Mesenteric fat pad (tissue), 1 donor: ENCODE measurements at places on chromosomes 5 and 9. TPM values are rescaled to one million over a fixed set of nuclear protein-coding genes. Genes with fewer than 3 reads are reported as not detected.

DNA sequence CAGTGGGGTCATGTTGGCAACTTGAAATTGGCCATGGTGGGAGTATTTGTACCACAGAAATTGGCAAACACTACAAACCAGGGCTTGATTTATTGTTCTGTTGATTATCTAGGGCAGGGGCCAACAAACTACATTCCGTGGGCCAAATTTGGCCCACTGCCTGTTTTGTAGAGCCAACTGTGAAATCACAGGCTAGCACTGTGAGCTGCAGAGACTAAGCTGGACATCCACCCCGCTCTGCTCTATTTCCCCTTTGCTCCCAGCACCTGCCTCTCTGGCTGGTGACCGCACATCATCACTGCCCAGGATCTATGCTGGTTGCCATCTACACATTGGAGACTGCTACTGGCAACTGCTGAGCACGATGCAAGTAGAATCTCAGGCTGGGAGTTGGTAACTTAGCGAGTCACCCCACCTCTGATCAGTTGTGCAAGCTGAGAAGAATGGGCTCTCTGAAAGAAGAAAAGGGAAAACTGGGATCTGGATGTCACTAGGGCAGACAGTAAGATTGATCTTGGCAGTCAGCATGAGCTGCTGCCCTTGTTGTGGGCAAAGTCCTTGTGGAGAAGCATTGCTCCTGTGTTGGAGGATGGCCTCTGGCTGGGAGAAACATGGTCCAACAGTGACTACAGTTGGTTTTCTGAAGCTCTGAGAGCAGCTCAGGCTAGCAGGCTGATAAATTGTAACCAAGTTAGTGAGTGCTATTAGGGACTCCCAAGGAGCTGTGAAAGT lies 144.7 kb upstream of the RAD23B start:
- no peak for DNase-seq

GRCh38 chr5:109927639-109928038 lies 237.9 kb downstream of the MAN2A1 start:
- no peak for DNase-seq

The PDCD1LG2 gene
- 3.6 TPM for total RNA-seq

The SPTAN1 gene
- total RNA-seq, result 361 TPM

DNA sequence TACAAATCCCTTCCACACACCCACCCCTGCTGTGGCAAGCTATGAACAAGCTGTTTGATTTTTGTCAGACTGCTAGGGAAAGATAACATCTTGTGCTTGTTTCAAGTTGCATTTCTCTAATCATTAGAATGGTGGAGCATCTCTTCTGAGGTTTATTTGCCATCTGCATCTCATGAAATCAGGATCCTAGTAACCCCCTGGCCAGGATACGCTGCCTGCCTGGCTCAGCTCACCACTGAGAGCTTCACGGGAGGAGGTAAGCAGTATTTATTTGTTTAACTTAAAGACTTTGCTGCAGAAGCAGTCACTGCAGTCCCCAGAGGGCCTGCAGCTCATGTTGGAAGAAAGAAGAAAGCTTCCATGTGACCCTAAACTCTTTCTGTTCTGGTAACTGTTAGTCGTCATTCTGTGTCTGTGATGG lies 83.3 kb upstream of the CXCL14 start:
- DNase-seq, result no peak

DNA sequence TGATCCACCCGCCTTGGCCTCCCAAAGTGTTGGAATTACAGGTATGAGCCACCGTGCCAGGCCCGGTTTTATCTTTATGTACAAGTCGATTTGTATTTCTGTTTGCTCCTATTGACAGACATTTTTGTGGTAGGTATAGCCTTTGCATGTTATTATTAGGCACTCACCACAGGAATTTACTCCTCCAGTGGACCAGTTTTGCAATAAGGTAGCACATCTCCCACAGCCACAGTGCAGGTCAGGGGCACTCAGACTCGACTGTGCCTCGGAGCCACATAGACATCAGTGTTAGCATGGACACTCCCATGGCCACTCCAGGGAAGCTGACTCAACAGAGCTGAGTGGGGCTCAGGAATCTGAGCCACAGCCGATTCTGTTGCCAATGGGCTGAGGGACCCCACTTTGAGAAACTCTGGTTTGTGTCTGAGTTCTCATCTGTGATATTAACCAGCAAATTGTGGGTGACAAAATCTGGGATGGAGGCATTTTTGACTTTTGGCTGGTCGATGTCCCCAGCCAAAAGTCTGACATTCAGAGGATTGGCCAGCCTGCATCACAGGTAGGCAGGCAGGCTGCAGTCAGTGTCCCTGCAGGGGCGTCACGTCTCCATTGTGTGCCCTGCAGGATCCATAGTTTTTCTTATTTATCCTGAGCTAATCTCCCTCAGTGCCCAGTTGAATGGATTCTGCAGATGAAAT lies 15.0 kb upstream of the SHB start:
- no peak for DNase-seq

- DNase-seq, result no peak
These were observed 1082.5 kb upstream of the WWC1 start for GRCh38 chr5:167208911-167209310.

DNA sequence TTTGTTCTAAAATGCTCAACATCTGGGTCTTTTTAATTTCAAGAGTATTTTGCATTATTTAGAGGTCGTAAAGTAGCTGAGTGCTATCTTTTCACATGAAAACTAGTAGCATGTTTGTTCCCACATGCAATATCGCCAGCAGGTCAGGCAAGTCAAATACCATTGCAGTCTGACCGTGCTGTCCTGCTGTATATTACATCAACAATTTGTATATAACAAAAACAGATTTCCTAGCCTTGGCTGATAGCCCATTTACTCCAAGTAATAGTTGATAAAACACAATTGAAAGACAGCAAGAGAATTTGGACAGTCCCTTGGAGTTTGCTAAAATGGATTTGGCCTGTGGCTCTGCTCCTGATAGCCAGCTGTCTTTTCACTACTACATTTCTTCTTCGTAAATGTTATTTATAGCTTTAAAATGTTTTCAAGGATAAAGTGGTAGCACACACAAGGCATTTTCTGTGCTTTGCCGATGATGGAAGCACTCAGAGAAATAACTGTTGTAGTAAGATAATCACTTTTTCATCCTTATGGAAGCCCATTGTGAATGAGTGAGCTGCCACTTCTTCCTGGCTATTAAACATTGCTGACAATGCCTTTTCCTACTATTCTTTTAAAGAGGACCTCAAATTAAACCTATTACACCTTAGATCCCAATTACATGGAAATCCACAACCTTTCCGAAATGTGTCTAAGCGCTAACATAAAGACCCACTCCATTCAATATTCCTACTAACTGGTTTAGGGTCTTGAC lies 992.1 kb downstream of the MAT2B start:
- no peak for DNase-seq

The BARHL1 gene
- not detected for total RNA-seq

GRCh38 chr9:92406477-92406876 lies 2.1 kb upstream of the OGN start:
- no peak for DNase-seq

The ZBTB26 gene
- total RNA-seq, result 2.9 TPM

The SLC23A1 gene
- not detected for total RNA-seq

- no peak for DNase-seq
These were observed 39.7 kb downstream of the RAPGEF6 start for GRCh38 chr5:131595088-131596033.

DNA sequence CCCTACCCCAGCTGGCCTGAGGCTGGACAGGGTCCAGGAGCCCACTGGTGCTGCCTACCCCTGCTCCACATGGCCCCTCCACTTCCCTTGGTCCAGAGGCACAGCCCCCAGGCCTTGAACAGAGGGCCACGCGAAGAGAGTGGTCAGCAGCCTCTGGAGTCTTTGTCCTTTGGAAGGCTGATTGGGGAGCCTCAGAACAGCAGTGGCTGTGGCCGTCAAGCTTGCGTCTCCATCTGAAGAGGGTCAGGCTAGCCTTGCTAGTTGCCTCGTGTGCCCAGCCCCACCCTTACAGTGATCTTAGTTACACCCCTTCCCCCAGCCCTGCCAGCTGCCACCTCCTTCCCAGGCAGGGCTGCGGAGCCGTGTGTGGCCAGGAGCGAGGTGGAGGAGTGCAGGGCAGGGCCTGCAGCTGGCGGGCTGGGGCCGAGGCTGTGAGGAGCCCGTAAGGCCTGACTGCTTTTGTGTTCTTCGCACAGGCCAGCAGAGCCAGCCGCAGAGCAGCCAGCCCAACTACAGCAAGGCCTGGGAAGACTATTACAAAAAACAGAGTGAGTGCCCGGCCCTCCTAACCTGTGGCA lies 30.1 kb upstream of the PRDM12 start:
- DNase-seq, result no peak

The C5orf58 gene
- not detected for total RNA-seq

- peak; percentile 92 for DNase-seq
These were observed 12.5 kb upstream of the CTSL start for GRCh38 chr9:87713278-87713987.

DNA sequence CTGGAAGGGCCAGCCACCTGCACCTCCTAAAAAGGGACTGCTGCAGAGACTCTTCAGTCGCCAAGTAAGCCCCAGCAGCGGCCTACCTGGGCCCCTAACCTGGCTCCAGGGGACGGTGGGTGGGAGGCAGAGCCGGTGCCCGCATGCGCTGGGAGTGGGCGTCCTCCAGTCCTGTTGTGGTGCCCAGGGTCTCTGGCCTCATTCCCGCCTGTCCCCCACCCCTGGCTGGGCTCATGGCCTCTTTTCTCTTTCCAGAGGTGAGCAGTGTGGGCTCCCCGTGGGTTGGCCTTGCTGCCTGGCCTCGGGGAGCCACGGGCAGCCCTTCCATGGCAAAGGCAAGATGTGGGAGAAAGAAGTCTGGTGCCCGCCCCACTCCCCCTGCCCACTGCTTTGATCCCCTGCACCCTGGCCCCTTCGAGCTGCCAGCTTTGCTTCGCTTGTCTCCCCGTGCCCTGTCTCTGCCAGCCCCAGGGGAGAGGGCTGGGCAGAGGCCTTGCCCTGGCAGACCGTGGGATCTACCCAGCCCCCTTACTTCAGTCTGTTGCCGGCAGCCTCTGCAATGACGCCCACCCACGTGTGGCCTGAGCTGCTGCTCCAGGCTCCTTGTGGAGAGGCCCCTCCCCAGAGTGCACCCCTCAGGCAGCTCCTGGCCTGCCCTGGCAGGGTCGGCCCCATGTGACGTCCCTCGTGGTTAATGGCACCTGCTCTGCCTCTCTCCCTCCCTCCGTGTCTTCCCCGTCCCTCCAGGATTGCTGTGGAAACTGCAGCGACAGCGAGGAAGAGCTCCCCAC lies 5.4 kb upstream of the PRR7 start:
- DNase-seq, result no peak

DNA sequence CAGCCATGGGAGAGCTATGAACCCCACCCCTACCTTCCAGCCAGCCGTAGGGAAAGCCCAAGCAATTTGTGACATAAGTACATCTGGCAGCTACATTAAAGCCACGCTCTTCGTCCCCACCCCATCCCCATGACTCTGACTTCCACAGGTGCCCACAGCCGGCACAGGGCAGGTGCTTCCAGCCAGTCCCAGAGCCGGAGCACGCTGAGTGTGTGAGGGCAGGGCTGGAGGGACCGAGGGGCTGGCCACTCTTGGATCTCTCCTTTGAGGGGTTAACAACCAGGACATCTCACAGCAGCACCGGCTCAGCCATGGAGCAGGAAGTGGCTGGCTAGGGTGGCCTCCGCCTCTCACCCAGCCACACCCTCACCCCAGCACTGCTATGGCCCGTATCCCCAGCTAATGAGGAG lies 2.4 kb upstream of the FAM78A start:
- no peak for DNase-seq

The SGCD gene
- 3.9 TPM for total RNA-seq
